ENCODE measurements at places on chromosomes 12 and 14.

DNA sequence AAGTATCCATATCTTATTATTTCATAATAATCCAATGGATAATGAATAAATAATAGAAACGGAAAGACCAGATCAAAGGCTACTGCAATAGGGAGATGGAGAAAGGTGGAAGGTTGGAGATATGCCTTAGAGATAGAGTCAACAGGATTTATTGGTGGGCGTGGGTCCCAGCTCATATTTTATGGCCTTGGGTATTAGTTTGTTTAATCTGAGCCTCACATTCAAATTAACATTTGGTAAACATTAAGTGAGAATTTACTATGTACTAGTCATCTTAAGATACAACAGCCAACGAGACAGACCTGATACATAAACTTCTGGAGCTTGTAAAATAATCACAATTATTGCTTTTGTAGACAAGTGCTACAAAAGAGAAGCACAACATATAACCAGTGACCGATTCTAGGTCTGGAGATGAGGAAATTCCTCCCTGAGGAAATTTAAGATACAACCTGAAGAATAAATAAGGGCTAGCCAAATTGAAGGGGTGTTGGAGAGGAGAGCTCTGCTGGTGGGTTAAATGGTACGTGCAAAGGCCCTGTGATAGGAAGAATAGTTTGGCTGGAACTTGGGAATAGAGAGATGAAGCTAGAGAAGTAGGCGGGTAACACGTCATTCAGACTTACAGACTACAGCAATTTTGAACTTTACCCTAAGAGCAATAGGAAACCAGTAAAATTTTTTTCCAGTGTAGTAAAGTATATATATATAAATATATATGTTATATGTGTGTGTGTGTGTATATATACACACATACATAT lies 16.1 kb downstream of the LTBR start:
- no peak for DNase-seq

GRCh38 chr14:90382491-90383125 lies 14.2 kb upstream of the CALM1 start:
- DNase-seq = peak; percentile 86

- no peak for DNase-seq
Measured at GRCh38 chr12:132946246-132946820, 9.8 kb downstream of the ZNF605 start.

GRCh38 chr14:95514131-95515079 lies 2.0 kb downstream of the SYNE3 start:
- DNase-seq = peak; percentile 72

DNA sequence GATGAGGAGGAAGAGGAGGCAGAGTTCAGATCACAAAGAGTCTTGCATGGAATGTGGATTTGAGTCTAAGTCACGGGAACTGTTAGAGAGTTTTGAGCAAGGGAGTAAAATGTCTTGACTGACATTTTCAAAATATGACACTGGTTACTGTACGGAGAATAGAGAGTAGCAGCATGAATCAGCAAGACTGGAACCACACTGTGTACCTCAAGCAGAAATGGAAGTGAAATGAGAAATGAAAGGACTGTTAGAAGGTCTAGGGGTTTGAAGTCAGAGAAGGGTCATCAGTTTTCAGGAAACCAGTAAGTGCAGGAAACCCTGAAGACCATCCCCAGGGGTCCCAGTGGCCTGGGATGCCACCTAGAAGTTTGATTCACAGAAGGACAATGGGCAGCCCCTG lies 236.3 kb downstream of the GALC start:
- DNase-seq = no peak

- DNase-seq = no peak
Measured at GRCh38 chr14:57266065-57266464, 2.6 kb downstream of the EXOC5 start.

DNA sequence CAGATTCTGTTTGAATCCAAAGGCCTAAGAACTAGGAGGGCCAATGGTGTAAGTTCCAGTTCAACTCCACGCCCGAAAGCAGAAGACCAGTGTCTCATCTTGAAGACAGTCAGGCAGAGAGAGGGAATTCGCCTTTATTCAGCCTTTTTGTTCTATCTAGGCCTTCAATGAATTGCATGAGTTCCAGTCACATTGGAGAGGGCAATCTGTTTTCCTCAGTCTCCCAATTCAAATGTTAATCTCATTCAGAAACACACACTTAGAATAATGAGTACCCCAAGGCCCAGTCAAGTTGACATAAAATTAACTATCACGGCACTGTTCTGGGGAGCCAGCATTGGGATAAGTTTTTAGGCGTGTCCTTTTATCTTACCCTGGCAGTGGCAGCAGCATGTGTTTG lies 65.8 kb downstream of the C14orf39 start:
- DNase-seq = no peak

DNA sequence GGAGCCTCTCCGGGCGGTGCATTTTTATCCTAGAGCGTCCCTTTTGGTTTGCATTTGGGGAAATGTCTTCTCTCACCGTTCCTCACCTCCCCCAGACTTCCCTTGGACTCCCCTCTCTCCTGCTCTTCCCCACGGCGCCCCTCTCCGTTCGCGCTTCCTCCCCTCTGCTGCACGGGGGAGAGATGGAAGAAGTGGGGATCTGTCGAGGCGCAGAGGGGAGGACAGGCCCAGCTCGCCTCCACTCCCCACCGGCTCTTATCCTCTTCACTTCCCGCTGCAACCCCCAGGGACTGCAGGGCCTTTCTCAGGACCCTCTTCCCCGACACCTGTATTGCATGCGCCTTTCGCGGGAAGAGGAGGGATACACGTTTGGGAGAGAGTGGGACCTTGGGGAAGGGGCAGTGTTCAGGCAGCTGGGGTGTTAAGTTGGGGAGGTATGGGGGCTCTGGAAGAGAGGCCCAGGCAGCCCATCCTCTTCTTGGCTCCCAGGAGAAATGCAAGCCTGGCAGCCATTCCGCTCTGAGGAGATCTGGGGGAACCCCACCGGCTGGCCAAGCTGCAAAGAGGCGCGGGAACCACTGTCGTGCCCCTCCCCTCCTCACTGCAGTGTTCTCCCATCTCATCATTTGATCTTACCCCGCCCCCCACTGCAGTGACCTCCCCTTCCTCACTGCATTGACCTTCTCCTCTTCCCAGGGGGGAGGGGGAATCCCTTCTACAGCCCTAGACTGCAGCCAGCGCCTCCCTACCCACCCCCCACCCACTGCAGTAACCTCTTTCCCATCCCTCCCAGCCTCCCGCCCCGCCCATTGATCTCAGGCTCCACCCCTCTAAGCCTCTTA lies 788 bp downstream of the ENO2 start:
- no peak for DNase-seq

GRCh38 chr14:72308967-72309485 lies 376.8 kb downstream of the RGS6 start:
- DNase-seq = no peak

- no peak for DNase-seq
Measured at GRCh38 chr14:63383776-63384367, 65.1 kb upstream of the GPHB5 start.

DNA sequence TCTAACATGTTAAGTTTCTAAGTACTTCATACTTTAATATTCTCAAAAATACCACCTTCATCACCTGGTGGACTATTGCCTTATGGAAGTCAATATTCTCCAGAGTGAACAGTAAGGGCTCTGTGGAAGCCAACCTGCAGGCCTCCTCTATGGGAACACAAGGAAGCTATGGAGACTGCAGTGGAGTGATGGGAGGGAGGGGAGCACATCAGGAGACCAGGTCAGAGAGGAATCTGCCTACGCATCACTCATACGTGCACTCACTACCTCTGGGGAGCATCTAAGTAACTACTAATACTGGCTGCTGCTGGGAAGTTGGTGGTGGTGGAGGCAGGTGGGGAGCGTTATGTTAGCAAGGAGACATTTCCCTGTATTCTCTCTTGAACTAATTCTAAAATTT lies 19.9 kb downstream of the HECTD4 start:
- DNase-seq = no peak

GRCh38 chr14:106875503-106875902 lies 1349.1 kb downstream of the TMEM121 start:
- no peak for DNase-seq

DNA sequence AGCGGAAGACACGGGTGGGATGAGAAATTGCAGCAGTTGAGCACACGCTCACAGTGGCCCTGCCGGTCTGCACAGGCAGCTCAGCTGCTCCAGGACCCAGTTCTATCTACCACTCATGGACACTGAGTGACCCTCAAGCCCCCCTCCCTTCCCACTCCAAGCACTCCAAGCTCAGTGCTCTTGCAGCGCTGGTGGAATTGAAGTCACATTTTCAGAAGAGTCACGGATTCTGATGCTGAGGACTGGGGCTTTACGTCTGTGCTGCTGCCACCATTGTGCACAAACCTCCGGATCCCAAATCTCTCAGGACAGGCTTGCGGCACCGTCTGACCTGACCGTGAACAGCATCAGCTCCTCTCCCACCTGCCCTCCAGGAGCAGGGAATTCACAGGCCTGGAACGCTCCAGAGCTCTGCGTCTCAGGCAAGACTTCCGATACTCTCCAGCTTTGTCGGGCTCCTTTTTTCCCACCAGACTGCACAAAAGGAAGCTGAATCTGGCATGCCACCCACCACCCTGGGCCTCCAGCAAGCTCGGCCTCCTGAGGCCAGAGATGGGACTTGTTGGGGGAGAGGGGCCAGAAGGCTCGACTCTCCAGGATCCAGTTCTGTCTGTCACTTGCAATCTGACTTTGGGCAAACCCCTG lies 213.1 kb upstream of the RTL1 start:
- no peak for DNase-seq

- no peak for DNase-seq
Measured at GRCh38 chr12:1776170-1776921, 44.0 kb upstream of the LRTM2 start.

GRCh38 chr12:112870267-112870980 lies 36.3 kb upstream of the OAS1 start:
- DNase-seq = peak; percentile 54

DNA sequence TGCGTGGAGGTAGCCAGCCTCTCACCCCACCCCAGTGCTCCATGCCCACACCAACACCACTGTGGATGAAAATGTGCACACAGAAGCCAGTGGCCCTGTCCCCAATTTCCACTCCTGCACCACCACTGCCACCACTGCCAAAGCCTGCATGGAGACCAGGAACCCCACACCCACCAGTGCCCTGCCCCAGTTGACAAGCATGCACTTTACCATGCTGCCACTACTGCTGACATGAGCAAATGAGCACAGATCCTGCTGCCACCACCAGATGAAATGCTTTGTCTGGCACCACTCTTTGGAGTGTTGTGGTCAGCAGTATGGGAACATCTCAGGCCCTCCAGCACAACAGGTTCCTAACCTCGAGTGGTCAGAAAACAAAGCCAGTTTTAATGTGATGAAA lies 104.1 kb downstream of the ATXN7L3B start:
- DNase-seq = no peak

GRCh38 chr14:44812672-44813071 lies 149.1 kb downstream of the KLHL28 start:
- no peak for DNase-seq

DNA sequence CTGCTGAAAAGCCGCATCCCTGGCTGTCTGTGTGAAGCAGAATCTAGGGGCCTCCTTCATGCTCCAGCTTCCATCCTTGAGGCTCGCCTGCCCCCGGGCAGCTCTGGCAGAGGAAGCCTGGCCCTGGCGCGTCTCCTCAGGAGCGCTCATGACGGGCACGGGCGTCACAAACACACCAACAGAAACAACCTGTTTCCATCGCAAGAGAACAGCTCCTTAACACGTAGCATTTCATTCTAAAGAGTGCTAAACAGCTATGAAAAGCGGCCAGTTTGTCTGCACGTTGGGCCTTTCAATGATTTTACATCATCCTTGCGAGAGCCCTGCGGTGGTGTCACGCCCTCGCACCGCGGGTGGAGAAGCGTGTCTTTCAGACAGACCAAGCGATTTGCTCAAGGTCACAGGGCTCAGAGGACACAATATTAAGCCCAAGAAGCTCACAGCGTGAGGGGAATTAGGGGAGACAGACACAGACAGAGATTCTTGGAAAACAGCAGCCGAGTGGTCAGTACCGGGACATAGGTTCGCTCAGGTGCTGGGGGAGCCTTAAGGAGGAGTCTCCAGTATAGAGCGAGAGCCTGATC lies 4.9 kb downstream of the ADGRD1 start:
- no peak for DNase-seq

- DNase-seq = no peak
Measured at GRCh38 chr14:33184587-33184986, 245.9 kb downstream of the NPAS3 start.

GRCh38 chr14:21019366-21019765 lies 5.5 kb downstream of the NDRG2 start:
- peak; percentile 31 for DNase-seq

DNA sequence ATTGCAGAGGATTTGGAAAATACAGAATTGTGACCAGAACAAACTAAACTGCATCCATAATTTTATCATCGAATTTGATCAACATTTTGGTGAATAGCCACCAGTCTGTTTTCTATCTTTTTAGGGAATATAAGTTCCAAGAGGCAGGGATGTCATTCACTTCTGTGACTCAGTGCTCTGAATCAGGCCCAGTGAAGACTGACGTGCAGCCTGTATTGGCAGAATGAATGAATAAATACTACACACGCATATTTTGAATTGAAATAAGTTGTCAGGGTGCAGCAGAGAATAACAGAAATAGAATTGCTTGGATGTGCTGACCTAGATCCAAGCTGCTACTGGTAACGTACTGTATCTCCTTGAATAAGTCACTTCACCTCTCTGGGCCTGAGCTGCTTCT lies 1.3 kb upstream of the EMP1 start:
- DNase-seq = no peak

- no peak for DNase-seq
Measured at GRCh38 chr14:71121711-71122110, 214.5 kb downstream of the PCNX1 start.

DNA sequence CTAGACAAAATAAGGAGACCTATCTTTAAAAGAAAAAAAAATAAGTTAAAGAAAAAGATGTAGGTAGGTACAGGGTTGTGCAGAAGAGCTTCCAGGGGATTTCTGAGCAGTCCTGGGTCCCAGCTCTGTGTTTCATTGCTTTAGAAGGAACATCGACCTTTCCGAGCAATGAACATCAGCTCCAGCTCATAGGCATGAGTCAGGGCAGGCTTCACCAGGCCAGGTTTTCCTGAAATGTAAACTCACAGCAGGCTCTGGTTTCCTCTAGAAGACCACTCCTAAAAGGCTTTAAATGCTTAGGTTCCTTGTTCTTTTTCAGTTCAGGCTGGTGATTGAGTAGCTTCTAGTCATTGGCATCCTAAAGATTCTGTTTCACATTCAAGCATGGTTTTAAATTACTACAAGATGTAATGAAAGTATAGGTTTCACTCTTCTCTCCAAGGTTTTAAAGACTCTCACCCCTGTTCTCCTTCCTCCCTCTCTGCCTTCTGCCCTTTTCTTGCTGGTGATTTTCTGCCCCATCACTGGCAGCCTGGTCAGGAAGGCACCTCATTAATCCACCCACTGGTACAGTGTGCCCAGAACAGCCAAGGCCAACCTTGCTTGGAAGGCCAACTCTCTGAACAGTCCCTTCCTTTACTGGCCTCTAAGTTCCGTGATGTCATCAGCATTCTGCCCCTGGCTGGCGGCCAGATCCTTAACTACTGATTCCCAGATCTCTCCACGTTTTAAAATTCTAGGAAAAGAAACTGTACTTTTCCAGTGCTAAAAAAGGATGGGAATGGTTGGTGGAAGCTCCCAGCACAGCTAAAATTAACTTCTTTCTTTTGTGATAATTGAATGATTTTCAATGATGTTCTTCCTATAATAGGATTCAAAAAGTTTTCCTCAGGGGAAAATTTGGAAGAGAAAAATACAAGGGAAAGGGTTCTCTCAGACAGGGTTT lies 109.4 kb upstream of the HIF1A start:
- peak; percentile 85 for DNase-seq

GRCh38 chr14:101933209-101933608 lies 31.2 kb upstream of the DYNC1H1 start:
- no peak for DNase-seq

GRCh38 chr14:28875934-28876571 lies 109.5 kb downstream of the FOXG1 start:
- DNase-seq = no peak

Measured in coronary artery (tissue), 2 donors.